ENCODE measurements at places on chromosomes 16 and 17.

GRCh38 chr16:62720651-62721050 is 684.4 kb upstream of the CDH8 start:
- no peak for DNase-seq

DNA sequence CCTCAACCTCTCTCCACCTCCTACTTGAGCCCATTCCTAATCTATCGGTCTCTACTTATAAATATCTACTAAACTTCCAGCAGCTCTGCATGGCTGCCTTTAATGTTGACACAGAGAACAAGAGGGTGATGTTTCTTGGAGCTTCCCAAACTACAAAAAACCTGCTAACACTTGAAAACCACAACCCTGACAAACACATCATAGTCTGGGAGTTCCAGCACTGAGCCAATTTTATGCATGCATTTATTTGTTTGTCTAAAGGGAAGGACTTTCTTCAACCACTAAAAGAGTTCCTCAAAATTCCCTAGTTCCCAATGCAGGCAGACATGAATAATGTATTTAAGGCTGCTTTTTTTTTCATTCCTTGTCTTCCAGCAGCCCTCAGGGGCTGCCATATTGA is 331.8 kb upstream of the XYLT1 start:
- no peak for DNase-seq

DNA sequence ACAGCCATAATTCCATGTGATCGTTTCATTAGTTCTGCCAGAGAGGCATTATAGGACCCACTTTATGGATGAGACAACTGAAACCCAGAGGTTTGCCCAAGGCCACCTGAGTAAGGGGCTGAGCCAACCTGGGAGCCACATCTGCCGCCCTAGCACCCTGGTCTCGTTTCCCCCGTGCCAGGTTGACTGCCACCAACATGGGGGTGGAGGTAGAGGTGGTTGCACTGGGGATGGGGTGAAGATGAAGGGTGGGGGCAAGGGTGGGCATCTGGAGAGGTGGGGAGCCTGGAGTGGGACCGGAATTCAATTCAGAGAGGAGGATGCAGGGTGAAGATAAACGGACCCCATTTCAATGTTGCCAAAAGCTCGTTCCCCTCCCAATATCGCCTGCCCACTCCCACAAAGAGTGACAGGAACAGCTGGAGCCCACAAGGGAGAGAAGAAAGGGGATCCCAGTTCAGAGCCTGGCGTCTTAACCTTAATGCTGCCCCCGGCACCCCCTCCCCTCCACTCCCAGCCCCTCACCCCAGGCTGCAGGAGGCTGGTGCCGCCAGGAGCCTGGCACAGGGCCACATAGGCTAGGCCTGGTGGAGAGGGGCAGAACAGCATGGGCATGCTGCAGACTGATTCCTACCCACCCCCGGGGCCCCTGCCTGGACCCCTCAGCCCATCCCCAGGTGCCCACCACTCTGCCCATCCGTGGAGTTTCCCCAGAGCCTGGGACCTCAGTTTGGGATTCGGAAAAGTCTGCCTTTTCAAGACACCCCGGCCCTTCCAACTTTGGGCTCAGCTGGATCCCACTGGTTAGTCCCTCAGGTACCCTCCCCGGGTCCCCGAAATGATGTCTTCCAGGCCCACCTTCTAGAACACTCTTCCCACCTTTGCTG is 29.6 kb downstream of the NGFR start:
- DNase-seq: peak; percentile 7

GRCh38 chr16:8585041-8585440 is 5.3 kb downstream of the TMEM114 start:
- DNase-seq: no peak

DNA sequence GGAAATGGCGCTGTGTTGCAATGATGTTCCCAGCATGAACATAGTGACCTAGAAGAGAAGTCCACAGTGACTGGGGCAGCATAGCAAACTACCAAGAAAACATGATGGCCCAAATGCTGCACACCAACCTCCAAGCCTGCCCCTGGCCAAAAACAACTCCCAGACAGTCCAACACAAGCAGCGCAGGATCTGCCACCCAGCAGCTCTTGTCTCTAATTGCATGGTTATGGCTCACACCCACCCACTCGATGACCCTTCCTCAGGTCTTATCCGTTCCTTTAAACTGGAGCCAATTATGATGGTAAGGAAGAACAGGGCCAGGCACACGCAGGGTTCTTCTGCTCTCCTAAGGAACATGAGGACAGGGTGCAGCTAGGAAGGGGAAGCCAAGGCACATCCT is 2.9 kb downstream of the MRPL27 start:
- no peak for DNase-seq

- DNase-seq: no peak
These were observed 69.9 kb upstream of the NUDT7 start for GRCh38 chr16:77652399-77652798.

- DNase-seq: no peak
These were observed 5.3 kb downstream of the DHX38 start for GRCh38 chr16:72098936-72099335.

- no peak for DNase-seq
These were observed 266.3 kb downstream of the FOXL1 start for GRCh38 chr16:86844695-86845094.

DNA sequence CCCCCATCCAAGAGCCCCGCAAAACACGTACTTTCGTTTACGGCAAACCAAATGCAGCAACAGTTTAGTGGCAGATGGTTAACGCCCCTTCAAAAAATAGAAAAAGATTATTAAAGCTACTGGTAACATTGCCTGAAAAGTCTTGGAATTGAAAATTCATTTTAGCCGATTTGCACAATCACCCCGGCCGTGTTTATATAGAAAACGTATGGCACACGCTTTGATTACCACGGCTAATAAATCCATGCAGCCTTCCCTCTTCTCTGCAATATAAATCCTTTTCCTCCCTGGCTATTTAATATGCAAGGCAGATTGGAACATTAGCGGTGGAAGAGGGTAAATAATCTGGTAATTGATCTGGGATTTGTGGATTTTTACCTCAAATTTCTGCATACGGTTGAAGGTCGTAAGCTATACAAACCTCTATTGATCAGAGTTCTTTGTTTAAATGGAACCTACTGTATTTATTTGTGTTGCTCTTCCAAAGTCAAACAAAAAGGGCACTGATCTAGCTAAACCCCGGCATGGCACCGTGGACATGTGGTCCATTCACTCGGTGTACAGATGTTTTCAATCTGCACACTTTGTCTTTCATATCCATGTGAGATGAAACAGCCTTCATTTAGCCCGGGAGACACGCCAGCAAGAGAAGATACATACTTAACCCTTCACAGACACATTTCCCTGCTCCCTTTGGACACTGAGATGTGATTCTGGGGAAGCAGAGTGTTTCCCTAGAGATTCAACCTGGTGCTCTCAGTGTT is 238.1 kb upstream of the MAF start:
- DNase-seq: no peak

DNA sequence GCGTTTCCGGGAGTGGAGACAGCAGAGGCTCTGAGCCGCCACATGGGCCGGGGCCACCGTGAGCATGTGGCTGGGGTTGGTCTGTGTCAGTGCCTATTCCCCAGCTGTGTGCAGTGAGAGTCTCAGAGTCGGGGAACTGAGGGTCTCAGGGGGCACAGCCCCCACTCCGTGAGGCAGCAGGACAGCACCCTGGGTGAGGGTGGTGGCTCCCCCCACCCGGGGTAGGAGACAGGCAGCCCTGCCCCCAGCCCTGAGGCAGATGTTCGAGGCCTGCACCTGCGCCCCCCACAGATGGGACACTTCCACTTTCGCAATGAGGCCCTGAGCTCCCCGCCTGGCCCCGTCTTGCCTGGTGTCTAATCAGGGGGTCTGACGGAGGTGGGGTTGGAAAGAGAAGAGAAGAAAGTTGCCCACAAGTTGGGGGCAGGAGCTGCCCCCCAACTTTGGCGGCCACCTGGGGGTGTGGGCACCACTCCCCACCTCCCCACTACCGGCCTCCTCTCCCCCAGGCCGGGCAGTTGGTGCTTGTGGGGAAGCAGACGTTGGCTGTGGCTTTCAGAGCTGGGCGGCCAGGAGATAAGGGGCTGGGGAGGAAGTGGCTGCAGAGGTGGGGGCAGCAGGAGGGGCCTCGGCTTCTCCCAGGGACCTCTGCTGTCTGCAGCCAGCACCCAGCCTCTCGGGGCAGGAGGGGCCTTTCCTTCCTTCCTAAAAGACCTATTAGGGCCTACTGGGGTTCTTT is 1.8 kb upstream of the CBFA2T3 start:
- no peak for DNase-seq

GRCh38 chr17:79837888-79838521 is 1.2 kb downstream of the CBX4 start:
- DNase-seq: no peak

DNA sequence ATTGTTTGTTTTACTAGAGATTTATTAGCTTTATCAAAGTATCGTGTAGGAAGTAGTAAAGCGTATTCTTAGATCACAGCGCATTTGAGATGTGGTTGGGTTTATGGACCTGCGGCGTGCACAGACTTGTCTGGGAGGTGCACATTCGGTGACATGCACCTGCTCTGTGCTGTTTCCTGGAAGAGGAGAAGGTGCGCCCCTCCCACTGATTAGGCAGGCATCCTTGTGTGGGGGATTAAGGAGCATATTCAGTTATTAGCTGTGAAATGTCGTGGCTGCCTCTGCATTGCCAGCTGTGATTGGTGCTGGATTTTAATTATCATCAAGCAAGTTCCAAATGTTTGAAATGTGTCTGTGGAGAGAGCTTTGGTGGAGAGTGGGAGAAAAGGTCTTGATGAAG is 903.8 kb upstream of the RBFOX1 start:
- DNase-seq: no peak

DNA sequence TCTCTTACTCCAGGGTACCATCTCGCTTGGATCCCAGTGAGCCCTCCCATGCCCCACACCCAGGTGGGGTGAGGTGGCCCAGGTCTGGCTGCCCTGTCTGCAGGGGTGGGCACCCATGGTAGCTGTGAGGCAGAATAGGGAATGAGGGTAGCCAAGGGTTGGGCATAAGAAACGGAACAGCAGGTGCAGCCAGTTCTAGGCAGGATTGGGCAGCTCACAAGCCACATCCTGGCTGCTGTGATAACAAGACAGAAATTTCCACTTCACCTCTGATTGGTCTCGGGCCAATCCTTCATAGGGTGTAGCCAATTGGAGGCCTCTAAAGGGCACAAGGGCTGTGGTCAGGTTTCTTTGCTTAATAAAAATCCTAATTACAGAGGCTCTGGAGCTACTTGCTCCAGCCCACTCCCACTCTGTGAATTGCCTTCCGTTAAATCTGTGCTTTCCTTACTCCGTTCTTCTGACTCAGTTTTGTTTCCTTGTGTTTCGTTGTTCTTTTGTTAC is 1.5 kb upstream of the ARHGDIG start:
- DNase-seq: no peak

DNA sequence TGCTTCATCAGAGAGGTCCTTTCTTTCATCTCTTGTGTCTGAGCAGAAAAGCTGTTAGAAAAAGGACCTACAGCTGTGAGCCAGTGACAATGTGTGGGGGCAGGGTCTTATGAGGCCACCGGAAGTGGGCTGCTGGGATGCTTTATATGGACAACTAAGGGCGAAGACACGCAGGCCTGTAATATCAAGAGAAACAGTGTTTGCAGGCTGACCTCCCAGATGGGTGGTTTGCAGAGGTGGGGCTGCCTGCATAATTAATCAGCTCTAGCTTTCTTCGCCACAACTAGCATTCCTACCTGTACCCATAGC is 30.4 kb upstream of the SALL1 start:
- no peak for DNase-seq

GRCh38 chr16:4706871-4707270 is 13.5 kb downstream of the NUDT16L1 start:
- no peak for DNase-seq

DNA sequence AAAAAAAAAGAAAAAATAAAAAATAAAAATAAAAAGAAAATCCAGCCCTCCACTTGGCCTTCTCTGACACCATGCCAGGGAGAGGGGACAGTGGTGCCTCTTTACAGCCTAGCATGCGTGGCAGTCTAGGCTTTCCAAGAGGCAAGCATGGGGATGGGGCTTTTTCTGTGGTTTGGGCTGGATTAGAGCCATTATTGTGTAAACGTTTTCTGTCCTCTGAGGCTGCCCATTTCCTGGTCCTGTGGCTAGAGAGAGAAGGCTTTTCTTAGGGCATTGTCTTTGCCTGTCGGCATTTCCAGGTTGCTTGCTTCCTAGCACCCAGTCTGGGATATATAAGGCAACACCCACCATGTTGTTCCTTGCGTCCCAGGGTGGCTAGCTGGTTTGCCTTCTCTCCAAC is 2.7 kb upstream of the DHRS7B start:
- DNase-seq: no peak

- DNase-seq: peak; percentile 38
These were observed 11.9 kb downstream of the TBX2 start for GRCh38 chr17:61411261-61412142.

DNA sequence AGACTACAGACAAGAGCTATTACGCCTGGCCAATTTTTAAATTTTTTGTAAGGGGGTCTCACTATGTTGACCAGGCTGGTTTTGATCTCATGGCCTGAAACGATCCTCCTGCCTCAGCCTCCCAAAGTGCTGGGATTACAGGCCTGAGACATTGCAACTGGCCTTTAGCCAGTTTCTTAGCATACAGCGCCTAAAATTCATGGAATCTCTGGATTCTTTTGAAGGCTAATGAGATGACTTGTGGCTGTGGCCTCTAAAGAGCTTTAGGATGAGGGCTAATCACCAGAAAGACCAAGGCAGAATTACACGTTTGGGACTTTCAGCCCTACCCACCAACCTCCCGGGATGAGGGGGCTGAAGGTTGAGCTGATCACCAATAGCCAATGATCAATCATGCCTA is 34.6 kb downstream of the AKAP10 start:
- no peak for DNase-seq

DNA sequence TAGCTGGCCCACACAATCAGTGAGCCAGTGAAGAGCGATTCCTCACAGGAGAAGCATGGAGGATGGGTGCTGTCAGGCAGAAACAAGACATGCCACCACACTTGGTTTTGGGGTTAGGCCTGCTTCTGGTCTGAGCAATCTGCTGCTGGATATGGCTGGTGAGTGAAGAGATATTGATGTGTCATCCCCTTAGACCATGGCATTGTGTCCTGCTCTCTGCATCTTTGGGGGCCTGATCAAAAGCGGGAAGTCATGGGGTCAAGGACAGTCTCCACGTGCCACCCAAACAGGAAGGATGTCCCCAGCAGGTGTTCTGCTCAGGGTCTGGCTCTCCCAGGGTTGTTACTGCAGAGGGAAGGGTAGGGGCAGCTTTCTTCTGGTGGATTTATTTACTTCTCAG is 140.7 kb downstream of the PRKCB start:
- no peak for DNase-seq

- DNase-seq: no peak
These were observed 16.4 kb downstream of the CDH13 start for GRCh38 chr16:82643136-82643535.

DNA sequence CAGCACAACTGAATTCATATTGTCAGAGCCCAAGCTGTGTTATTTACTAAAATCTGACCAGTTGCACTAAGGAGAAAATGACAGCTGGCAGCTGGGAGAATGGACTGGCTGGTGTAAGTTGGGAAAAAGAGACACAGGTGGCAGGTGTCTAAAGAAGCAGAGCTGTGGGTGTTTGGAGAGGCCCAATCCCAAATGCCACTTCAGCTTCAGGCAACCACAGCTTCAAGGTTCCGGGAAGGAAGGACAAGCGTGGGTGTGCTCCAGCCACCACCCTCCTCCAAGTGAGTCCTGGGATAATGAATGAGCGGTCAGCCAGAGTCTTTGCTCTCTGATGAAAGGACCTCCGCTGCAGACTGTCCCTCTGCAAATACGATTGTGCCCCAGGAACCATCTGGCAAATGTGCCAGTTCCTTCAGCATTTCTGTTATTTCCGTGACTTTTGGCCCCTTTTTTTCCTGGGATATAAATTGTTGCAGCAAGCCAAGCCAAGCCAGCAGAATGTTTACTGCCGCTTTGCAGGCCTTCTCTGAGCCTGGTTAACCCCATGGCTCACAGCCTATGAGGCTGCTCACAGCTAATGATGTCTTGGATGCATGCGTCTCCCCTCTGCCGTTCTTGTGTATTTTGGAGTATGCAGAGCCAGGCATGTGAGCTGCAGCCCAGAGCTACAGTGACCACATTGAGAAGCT is 9.5 kb upstream of the RHBDL3 start:
- no peak for DNase-seq
